ENCODE measurements at places on chromosomes 1 and 21.

GRCh38 chr1:189597083-189597482, 880.6 kb downstream of the BRINP3 start:
- DNase-seq = no peak

- no peak for DNase-seq
These were observed 123.3 kb downstream of the HMCN1 start for GRCh38 chr1:185857442-185857841.

DNA sequence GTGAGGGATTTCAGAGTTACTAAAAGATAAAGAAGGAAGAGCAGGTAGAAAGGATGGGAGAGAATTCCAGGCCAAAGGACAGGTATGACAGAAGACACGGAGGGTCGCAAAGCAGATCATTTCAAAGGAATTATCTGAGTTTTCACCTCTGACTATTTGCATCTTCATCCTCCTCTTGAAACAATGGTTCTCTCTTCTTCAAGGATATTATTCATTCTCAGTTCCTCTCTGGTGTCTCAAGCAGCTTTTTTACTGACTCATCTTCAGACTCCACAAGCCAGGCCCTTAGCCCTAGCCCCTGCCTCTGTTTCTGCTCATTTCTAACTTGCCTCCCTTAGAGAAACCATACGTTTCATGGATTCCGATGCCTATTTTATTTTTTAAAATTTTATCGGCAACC, 15.0 kb downstream of the DDX59 start:
- DNase-seq = no peak

GRCh38 chr1:35211120-35211414, 18.1 kb upstream of the SFPQ start:
- DNase-seq = no peak

- DNase-seq = no peak
These were observed 384.5 kb upstream of the C1orf87 start for GRCh38 chr1:60458111-60458510.

DNA sequence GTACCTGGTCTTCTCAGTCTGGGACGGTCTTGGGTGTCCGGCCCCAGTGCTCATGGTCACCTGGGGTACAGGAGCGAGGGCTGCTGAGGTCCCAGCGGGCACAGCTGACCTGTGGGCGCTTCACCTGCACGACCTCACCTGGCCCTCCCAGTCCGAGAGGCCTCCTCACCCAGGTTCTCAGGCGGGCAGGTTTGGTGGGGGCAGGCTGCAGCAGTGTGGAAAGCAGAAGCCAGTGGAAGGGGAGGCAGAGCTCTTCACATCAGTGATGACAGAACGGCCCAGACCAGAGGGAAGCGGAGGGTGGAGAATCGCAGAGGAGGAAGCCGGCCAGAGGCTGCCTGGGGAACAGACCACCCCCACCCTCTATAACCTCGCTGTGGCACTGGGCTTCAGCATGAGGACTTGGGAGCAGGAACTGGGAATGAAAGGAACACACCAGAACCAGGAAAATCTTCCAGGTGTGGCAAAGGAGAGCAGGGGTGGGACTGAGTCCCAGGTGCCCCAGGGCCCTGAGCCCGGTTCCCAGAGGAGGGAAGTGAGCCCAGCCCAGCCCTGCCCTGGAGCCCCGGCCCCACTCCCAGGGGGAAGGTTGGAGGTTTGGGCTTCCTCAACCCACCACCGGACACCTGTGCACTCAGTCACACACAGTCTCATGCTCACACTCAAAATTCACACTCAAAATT, 265.2 kb upstream of the VAMP3 start:
- DNase-seq = no peak

- no peak for DNase-seq
These were observed 137.2 kb downstream of the ADGRL2 start for GRCh38 chr1:81937791-81938450.

- DNase-seq = no peak
These were observed 52.4 kb downstream of the ARHGEF10L start for GRCh38 chr1:17591814-17592430.

- no peak for DNase-seq
These were observed 66.9 kb downstream of the TESK2 start for GRCh38 chr1:45423906-45424678.

- no peak for DNase-seq
These were observed 31.6 kb downstream of the PTGS2 start for GRCh38 chr1:186648613-186649012.

DNA sequence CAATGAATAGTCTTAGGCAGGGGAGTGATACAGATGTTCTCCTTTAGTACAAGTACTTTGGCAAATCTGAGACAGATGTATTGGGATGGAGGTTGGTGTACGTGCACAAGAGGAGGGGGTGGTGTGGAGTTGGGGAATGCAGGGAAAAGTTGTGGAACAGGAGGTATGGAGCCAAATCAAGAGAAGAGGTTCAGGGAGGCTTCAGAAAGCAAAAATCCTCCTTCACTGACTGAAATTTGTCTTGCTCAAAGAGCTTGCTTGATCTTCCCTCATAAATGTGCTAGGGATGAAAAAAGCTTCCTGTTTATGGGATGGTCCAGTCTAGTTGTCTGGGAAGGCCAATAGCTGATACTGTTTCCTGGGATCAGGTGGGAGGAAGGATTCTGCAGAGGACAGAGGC, 5.8 kb downstream of the RNF19B start:
- no peak for DNase-seq

DNA sequence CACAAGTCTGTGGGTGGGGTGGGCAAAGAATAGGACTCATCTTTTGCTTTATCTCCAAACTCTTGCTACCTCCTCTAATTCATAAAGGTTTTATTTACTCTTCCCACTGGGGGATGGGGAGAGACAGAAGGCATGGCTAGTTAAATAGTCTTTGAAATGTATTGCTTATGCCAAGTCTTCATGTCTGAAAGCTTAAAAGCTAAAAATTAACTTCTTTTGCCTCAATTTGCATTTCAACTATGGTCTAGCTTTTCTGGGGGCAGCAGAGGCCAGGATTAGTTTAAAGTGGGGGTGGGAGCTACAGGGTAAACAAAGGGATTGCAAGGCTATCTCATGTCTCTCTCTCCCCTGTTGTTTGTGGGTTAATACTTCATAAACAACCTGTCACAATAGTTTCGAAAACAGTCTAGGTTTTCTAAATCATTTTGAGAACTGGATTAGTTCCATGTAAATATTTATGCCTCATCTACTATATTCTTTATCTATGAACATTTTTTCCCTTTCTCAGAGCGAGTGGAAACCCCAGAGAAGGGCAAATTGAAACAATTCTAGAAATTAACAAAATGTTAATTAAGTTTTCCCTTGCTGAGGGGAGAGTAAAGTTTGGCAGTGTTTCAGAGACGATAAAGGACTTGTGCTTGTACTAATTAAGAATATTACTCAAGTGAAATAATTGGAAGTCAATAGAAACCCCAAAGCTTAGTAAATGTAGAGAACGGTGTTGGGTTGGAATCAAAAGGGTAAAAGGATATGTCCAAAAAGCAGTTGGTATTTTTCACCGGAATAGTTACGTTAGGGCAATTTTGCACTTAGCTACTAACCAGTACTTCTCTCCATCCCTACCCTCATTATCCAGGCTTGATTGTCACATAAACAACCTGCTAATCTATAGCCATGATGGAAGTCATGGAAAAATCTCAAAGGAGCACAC, 182.2 kb downstream of the GIPC2 start:
- DNase-seq = no peak

- DNase-seq = no peak
These were observed 55.8 kb downstream of the OBSCN start for GRCh38 chr1:228263636-228264035.

GRCh38 chr1:243745356-243745755, 104.7 kb downstream of the AKT3 start:
- no peak for DNase-seq

DNA sequence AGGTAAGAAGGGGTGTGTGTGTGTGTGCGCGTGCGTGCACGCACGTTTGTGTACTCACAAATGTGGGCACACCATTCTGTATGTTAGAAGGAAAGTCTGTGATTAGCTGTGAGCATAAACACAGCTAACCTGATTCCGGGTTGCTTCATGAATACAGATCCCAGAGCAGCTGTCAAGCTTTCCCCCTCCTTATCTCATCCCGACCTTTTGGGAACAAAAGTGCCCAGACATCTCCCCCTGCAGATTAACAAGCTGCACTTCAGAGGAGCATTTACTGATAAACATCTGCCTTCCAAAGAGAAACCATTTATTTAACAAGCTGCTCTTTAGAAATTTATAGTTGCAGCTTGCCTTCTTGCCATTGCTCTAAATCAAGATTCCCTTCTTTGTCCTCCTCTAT, 97.0 kb downstream of the MT1HL1 start:
- DNase-seq = no peak

DNA sequence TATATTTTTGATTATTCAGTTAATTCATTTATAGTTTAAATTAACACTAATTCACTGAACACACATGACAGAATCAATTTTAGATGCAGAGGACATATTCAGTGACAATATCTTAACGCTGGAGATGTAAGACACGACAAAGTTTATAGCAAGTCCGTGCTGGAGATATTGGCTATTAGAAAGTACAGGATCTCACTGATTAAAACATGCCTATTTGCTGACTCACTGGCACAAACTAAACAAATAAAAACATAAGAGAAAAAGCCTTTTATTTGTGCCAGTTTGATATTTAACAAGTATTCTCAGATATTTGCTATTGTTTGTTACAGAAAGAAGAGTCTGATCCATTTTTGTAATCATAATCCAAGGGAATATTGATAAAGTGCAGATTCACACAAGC, 1122.9 kb upstream of the B3GALT2 start:
- no peak for DNase-seq

GRCh38 chr1:1137256-1138045, 21.6 kb upstream of the C1orf159 start:
- peak; percentile 67 for DNase-seq

DNA sequence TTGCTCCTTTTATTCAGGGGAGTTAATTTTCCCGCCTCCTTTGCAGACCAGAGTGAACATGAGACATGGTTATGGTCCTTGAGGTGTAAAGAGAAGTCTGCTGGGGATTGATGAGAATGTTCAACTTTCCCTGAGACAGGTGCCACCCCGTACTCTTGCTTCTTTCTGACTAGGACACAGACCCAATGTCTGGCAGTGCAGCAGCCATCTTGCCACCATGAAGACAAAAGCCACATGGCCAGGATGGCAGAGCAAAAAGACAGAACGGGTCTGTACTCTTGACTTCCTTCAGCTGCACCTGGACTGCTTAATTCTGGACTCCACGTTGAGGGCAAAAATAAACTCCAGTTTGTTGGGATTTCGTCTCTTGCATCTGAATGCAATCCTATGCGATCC, 54.1 kb downstream of the KLHDC7A start:
- no peak for DNase-seq

DNA sequence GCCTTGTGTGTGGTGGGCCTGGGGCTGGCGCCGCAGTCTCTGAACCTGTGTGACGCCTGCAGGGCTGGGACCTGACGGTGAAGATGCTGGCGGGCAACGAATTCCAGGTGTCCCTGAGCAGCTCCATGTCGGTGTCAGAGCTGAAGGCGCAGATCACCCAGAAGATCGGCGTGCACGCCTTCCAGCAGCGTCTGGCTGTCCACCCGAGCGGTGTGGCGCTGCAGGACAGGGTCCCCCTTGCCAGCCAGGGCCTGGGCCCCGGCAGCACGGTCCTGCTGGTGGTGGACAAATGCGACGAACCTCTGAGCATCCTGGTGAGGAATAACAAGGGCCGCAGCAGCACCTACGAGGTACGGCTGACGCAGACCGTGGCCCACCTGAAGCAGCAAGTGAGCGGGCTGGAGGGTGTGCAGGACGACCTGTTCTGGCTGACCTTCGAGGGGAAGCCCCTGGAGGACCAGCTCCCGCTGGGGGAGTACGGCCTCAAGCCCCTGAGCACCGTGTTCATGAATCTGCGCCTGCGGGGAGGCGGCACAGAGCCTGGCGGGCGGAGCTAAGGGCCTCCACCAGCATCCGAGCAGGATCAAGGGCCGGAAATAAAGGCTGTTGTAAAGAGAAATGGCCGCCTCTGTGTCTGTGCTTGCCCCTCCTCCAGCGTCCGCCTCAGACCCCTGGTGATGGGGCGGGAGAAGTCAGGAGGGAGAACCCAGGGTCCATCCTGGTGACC, 788 bp downstream of the ISG15 start:
- DNase-seq = peak; percentile 48

GRCh38 chr1:154627257-154628120, 19.5 kb upstream of the ADAR start:
- peak; percentile 92 for DNase-seq

DNA sequence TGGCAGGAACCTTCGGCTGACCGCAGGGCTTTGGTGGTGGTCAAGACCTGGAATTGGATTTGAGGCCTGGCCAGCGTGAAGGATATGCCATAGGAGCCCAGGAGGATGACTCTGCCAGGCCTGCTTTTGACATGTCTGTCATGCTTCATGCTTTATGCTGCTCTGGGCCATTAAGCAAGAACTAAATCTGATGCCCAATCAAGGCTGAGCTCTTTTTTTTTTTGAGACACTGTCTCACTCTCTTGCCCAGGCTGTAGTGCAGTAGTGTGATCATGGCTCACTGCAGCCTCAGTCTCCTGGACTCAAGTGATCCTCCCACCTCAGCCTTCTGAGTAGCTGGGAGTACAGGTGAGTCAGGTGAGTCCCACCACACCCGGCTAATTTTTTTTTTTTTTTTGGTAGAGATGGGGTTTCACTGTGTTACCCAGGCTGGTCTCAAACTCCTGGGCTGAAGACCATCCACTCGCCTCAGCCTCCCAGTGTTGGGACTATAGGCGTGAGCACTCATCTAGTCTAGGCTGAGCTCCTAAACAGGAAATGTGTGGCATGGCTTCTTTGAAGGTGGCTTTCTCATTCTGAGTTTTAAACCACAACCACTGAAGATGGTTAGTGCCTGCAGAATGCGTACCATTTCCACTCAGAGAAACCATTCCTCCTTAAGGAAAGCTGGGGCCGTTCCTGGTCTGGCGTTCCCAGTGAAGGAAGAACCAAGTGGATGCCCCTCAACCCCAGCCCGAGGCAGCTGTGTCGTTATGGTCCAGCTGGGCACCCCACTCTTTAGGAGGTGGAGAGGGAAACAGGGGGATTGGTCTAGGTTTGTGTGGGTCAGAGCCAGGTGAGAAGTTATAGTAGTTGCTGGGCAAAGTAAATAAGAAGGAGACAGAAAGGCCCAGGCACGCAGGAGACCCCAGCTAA, 34.2 kb upstream of the ATP5PO start:
- DNase-seq = peak; percentile 44

- DNase-seq = peak; percentile 78
These were observed 46.3 kb downstream of the UMODL1 start for GRCh38 chr21:42117229-42117966.

GRCh38 chr1:77382366-77382765, 100.5 kb downstream of the AK5 start:
- no peak for DNase-seq

DNA sequence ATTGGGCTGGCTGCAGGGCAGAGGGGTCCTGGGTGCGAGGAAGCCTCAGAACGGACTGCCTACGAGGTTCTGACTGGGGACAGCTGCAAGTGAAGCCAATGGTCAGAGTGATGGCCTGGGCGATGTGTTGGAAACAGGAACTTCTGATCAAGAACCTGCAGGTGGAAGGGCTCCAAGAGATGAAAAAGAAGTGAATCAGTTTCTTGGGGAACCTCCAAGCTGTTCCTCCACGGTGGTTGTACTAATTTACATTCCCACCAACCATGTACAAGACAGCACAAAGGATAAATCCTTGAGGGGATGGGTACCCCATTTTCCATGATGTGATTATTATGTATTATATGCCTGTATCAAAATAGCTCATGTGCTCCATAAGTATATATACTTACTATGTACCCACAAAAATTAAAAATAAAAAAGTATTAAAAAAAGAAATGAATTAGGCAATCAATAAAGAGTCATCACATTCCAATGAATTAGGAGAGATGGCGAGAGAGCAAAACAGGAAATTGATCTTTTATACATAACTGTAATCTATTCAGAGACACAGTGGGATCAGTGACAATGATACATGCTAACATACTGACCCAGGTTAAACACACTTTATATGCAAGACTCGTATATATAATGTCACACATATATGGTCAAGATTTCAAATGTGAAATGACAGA, 58.1 kb downstream of the PTPN14 start:
- DNase-seq = no peak

All from activated naive CD4-positive, alpha-beta T cell treated with anti-CD3 and anti-CD28 coated beads, Interleukin-2, amount 50 U/mL, for 16 hours (primary cell).